ENCODE measurements at places on chromosomes 5 and 9. TPM values are rescaled to one million over a fixed set of nuclear protein-coding genes. Genes with fewer than 3 reads are reported as not detected.
A peak's percentile ranks its signal among the peaks of the same experiment; 100 is the strongest.

DNA sequence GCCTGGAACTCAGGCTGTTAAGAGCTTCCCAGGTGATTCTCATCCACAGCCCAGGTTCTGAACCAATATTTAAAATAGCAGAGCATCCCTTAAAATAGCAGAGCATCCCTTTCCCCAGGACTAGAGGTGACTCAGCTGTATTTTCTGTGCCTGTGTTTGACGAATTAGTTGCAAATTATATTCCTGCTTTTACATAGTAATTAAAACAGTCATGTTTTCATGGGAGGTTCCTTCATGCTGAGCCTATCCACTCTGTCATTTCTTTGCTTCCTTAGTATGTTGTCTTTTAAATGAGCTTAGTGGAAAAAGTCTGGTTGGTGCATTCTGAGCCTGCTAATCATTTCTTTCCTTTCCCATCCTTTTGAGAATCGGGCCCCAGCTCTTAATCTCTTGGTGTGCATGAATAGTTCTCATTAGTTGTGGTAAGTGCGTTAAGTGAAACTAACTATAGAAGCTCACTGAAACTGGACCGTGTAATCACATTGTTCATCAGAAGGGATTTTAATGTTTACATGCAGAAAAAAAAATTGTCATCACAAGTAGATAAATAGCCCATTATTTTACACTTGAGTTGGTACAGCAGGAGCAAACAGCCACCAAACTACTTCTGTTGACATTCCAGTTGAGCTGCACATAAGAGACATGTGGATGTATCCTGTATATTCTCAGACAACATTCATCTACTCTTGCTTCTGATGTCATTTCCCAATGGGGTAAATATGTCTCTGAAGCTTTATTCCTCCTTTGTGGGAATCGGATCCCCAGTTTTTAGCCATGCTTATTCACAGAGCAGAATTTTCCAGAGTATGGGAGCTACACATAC, 596.9 kb upstream of the WWC1 start:
- no peak for DNase-seq
- peaks cover 6% of the 10 kb centered on the region for H3K4me1 ChIP-seq
- no peaks in the 10 kb centered on the region for H3K27me3 ChIP-seq
- no peak overlapping the region for H3K4me3 ChIP-seq
- H3K27ac ChIP-seq = no peak overlapping the region
- no peaks in the 10 kb centered on the region for H3K36me3 ChIP-seq

GRCh38 chr9:22055090-22055489, 46.0 kb upstream of the CDKN2B start:
- H3K4me3 ChIP-seq = no peak overlapping the region
- no peak overlapping the region for H3K27ac ChIP-seq
- H3K27me3 ChIP-seq = no peaks in the 10 kb centered on the region
- no peaks in the 10 kb centered on the region for H3K36me3 ChIP-seq

- no peak overlapping the region for H3K27ac ChIP-seq
- no peaks in the 10 kb centered on the region for H3K4me1 ChIP-seq
- no peaks in the 10 kb centered on the region for H3K36me3 ChIP-seq
- H3K4me3 ChIP-seq = no peak overlapping the region
- no peak for DNase-seq
Observed at GRCh38 chr9:24502206-24502937, 43.3 kb downstream of the IZUMO3 start.

GRCh38 chr5:145157841-145158240, 677.3 kb downstream of the PRELID2 start:
- DNase-seq = peak; percentile 19
- no peak overlapping the region for H3K4me3 ChIP-seq
- no peaks in the 10 kb centered on the region for H3K27me3 ChIP-seq
- H3K4me1 ChIP-seq = no peaks in the 10 kb centered on the region

DNA sequence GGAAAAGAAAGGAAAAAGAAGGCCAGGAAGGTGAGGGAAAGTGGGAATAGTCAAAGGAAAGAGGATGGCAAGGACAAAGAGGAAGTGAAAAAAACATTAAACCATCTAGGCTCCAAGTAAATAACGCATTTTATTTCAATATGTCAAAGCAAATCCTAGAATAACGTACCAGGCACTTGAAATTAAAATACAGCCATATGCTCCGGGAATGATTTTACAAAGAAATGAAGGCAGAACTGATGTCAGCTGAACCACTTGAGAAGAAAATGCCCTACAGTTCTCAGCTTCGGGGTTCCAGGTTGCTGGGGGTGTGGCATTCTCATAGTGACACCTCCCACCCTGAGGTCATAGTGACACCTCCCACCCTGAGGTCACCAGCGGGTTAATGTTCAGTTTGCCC, 281.6 kb downstream of the SEMA5A start:
- H3K36me3 ChIP-seq = no peaks in the 10 kb centered on the region
- no peak for DNase-seq
- H3K4me1 ChIP-seq = peaks cover 6% of the 10 kb centered on the region
- H3K4me3 ChIP-seq = no peak overlapping the region
- no peak overlapping the region for H3K27ac ChIP-seq
- no peaks in the 10 kb centered on the region for H3K27me3 ChIP-seq

CNTNAP3 gene
- total RNA-seq = under 0.01 TPM

GPR21 gene
- total RNA-seq = 0.66 TPM

SLC1A3 gene
- total RNA-seq = 3.1 TPM

SLU7 gene
- 74.5 TPM for total RNA-seq

All from fibroblast of lung (primary cell).